ENCODE measurements at places on chromosomes 12 and 14.

DNA sequence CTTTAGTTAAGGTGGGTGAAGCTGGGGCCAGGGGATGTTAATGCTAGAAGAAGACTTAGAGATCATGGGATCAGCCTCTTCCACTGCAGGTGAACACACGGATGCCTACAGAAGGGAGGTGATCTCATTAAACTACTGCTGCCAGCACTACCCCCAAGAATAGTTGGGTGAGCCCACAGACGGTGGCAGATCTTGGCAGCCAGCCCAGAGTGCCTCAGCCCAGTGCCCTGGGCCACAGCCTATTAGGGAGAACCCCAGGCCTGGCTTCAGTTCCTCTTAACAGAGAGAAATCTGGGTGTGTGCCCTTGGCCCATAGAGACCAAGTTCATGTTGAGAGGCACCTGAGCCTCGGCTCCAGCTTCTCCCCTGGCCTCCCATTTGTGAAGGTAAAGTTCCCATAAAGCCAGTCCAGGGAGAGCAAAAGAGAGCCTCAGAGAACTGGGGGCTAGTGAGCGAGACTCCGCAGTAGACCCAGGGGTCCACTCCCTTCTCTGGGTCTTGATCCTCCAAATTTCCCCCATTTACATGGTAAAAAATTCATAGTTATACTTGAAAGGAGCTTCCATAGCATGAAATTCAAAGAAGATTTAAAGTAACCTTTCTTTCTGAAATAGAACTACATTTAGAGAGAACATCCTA lies 125.0 kb upstream of the CCND2 start:
- no peak for DNase-seq

DNA sequence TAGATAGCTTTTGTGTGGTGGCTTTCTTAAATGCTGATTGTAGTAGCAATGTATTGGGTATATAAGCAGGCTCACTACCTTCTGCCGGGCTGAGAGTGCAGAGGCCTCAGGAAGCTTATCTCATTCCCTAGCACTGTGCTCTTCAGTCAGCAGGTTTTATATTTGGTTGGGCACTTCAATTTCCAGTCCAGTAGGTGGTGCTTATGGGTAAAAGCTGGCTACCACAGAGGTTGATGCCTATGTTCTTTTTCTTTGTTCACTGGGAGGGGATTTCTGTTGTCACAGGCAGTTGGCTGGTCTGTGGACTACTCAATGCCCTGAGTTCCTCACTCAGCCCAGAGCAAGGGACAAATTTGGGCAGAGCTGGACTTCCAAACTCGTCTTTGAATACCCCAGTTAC lies 43.0 kb upstream of the GLIPR1 start:
- no peak for DNase-seq

GRCh38 chr14:56008150-56008549 lies 110.1 kb upstream of the PELI2 start:
- no peak for DNase-seq

DNA sequence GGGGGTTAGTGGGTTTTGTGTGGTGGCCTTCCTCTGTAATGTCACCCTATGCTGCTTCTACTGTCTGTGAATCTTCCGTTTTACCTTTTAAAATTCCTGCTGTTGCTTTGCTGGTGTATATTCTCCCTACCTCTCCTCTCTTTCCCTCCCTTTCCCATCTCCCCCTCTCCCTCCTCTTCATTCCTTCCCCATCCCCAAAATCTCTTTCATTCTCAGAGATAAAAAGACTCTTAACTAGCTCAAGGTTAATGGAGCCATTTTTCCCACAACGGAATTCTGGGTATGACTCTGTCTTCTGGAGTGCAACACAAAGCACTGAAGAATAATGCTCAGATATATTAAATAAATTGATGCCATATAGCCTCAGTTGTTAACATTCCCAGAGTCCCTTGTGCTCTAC lies 148.1 kb downstream of the EGLN3 start:
- DNase-seq: no peak

- no peak for DNase-seq
Observed at GRCh38 chr12:132146772-132147422, 2.6 kb downstream of the NOC4L start.

DNA sequence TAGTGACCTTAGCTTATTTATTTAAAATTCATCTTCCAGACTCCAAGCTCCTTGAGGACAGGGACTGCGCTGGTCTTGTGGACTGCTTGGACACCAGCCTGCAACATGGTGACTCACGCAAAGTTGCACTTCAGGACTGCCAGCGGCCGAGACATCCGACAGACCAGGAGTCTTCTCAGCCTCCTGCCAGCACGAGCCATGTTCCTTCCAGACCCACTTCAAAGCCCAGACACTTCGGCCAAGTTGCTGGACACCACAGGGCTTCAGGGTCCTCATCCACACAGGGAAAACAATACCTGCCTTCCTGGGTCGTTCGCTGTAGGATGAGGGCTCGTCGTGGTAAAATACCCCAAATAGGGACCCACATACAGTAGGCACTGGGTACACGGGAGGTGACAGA lies 88.7 kb downstream of the BCL11B start:
- no peak for DNase-seq

DNA sequence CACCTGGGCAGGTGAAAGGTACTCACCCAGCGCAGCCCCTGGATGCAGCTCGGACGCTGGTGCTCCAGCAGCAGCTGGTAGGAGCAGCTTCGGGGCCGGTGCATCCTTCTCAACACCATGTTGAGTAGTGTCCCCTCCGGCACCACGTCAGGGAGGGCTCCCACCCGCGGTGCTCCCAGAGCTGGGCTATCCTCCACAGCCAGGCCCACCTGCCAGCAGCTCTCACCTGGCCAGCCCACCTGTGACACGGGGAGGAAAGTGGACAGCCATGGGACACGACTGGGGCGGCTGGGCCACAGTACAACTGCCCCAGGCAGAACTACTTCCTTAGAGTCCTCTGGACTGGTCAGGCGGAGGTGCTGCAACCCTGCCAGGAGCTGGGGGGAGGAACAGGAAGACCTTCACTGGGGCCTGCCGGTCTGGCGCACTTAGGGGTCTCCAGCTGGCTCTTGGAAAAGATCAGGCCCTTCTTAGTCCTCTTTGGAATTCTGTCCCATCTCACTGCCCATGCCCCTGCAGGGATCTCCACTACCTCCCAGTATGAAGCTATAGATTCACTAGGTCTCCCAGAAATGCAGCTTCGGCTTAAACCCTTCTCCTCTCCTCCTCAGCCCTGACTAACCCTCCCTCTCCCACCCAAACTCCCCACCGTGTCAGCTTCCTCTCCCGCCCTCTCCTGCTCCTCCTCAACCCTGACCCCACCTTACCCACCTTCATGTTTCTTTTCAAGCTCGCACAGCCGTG lies 668 bp downstream of the RAPGEF3 start:
- no peak for DNase-seq

DNA sequence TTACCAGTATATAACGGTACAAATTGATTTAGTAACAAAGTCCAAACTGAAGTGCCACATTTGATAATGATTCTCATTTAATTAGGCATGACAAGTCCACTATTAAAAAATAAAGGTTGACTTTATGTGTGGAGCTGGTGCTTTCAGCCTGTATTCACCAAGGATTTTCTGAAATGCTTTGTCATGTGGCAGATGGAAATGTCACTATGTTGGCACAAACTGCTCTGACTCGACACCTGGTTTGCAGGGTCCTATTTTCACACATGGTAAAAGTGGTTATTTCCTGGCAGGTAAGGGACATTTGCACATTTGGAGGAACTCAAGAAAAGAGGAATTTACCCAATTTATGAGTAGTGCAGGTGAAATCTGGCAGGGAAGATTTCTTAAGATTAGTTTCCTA lies 572.6 kb upstream of the MDGA2 start:
- no peak for DNase-seq
